Gastroesophageal sphincter (tissue), 4 donors: ENCODE measurements at places on chromosomes 6 and 20. TPM values are rescaled to one million over a fixed set of nuclear protein-coding genes. Genes with fewer than 3 reads are reported as not detected.
A peak's percentile ranks its signal among the peaks of the same experiment; 100 is the strongest.

DNA sequence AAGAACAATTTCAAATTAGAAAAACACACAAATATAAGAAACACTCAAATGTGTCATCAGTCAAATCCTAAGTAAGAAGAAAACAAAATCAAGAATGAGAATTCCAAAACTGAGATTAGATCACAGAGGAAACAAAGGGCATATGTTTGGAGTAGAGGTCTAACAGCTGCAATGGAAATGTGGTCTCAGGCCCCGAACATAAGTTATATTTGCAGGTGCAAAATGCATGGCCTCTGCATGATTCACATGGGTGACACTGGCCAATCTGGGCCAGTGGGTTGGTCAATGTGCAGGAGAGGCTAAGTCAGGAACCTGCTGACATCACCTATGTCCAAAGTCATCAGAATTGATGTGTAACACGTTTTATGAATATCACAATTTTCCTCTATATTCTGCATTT lies 108.5 kb upstream of the MAP7 start:
- ATAC-seq, result no peak

- no peak for ATAC-seq
These were observed 87.4 kb downstream of the DNAH8 start for GRCh38 chr6:38802497-38802896.

GRCh38 chr6:125759959-125760457 lies 10.6 kb downstream of the HEY2 start:
- ATAC-seq, result no peak

DNA sequence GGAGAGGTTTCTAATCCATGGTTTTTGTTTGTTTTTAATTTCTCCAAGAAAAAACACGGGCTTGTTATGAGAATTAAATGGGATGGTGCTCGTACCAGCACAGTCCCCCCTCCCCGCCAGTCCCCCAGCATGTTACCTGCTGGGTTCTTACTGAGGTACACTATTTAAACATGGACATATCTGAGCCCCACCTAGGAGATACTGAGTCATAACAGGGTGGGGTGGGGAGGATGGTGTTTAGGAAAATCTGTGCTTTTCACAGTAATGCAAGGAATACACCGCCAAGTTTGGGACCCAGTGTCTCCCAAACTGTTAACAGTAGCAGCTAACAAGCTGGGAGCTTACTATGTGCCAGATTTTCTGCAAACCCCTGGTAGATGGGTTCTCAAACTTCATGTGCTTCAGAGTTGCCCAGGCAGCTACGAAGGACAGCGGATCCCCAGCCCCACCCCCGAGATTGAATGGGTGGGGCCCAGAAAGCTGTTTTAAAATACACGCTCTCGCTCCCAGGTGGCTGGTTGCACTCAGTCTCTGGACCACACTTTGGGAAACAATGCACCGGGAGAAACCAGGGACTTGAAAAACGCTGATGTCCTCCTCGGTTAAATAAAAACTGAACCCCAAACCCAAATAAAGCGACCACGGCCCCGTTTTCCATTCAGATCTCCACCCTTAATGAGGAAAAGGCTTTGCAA lies 995 bp downstream of the ZFP64 start:
- peak; percentile 21 for ATAC-seq

SASH1 gene
- total RNA-seq, result 73.1 TPM

- ATAC-seq, result no peak
These were observed 24.7 kb downstream of the ZSCAN31 start for GRCh38 chr6:28311139-28311823.

DNA sequence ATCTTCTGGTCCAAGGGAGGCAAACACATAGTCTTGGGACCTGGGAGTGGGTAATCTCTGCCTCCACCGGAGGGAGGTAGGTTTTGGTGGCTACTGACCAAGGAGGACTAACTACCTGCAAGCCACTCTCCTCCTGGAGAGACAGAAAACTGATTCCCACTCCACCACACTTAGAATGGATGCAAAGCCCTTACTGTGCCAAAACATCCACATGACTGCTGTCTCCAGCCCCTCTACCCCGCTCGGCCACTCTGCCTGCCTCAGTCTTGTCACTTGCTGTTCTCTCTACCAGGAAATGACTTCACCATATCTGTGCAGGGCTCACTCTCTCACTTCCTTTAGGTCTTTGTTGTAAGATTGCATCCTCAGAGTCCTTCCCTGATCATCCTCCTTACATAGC lies 129.5 kb upstream of the ARG1 start:
- no peak for ATAC-seq

LGSN gene
- not detected for total RNA-seq

PLA2G7 gene
- not detected for total RNA-seq

GRCh38 chr6:48111143-48111506 lies at the start of gene PTCHD4:
Gene PTCHD4 (minus strand): TSS chr6:48111197. CDS start chr6:48068957, 42,240 bp downstream.
- ATAC-seq, result no peak

DNA sequence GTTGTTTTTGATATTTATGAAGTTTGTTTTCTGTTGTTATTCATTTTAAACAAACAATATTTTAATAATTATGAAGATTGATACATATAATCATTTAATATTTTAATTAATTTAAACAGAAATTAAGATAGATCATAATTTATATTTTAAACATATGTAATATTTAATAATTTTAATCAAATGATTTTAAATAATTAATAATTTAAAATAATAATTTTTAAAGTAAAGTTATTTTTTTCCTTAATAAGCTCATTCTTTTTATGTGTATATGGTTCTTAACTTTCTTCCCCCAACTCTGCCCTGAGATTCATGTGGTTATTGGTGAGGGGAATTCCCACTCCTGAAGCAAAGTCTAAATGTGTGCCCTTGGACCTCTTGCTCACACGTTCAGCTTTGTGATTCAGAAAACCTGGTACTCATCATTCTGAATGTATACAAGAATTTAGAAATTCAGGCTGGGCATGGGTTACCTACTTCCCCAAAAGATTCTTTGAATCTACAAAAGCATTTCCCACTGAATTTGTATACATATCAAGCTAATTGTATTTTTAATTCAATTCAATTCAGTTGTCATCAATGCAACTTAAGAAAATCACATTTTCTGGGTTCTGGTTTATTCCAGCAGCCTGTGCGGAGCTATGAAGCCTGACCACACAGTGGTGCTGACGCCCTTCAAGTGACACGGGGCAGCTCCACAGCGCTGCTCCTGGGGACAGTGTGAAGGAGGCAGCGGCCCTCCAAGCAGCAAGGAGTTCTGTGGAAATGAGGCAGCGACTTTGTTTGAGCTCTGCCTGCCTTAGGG lies 168.9 kb upstream of the UST start:
- peak; percentile 97 for ATAC-seq

NMBR gene
- total RNA-seq, result not detected

DNA sequence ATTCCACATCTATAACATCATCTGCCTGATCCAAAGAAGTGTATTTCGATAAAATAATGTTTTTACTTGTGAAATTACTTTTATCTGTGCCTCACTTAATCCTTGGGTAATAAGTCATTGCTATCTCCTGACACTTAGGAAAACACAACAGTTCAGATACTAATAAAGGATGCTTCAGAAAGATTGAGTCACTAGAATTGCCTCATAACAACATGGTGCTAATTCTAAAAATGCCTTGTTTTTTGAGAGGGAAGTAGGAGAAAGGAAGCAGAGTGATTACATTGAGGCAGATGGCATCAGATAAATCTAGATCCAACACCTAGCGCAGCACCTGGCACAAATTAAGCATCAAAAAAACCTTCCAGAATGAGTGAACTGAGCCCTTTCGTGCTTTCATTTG lies 69.0 kb downstream of the NCOA7 start:
- ATAC-seq, result peak; percentile 58

- ATAC-seq, result no peak
These were observed 124.1 kb upstream of the RPS6KA2 start for GRCh38 chr6:166751051-166751595.

KIAA0408 gene
- total RNA-seq, result 26.0 TPM

DNA sequence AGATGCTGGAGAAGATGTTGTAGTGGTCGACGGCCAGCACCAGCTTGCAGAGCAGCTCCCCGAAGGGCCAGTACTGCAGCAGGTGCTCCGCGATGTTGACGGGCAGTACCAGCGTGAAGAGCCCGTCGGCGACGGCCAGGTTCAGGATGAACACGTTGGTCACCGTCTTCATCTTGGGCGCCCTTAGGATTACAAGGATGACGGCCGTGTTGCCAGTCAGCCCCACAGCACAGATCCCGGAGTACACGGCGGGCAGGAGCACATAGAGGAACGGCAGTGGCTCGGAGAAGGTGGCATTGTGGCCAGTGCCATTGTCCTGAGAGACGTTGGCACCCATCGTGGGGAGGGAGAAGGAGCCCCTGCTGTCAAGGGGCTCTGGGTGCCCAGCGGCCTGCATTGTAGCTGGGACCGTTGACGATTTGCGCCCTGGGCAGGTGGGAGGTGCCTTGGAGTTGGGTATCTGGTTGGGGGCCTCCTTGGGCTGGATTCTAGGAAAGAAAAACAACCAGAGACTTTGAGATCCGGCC lies 867 bp downstream of the NPBWR2 start:
- no peak for ATAC-seq

NTSR1 gene
- total RNA-seq, result 0.85 TPM

ZNF334 gene
- total RNA-seq, result 1.6 TPM
